NCI-H1417 treated with DMSO at 0.1 percent for 48 hours (cell line): ENCODE measurements at places on chromosomes 2 and 18.

- DNase-seq, result no peak
These were observed 14.4 kb downstream of the FBXO41 start for GRCh38 chr2:73269686-73270465.

- no peak for DNase-seq
These were observed 297.4 kb upstream of the GCFC2 start for GRCh38 chr2:76008001-76008702.

DNA sequence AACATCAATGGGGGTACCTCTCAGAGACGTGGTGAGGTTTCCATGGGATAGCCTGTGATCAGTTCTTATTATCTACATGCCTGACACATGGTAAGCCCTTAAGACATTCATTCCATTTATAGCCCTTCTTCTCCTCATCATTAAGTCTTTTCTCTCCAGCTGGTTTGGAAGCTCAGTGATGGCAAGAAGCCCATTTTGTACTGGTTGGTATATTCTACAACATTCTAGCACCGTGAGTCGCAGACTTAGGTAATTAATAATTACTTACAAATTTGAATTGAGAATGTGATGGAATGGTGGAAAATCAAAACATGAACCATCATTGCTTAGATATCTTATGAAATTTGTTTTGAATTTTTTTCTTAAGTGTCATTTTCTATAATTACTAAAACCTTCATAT lies 472.6 kb downstream of the DLGAP1 start:
- DNase-seq, result no peak

DNA sequence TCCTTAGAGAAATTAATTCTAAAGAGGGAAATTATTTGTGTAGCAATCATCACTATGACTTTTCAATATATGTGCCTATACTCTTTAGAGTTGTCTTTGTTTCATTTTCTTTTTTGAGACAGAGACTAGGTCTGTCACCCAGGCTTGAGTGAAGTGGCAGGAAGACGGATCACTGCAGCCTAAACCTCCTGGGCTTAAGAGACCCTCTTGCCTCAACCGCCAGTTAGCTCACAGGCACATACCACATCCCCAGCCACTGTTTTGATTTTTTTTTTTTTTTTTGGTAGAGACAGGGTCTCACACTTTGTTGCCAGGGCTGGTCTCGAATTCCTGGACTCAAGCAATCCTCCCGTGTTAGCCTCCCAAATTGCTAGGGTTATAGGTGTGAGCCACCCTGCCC lies 12.4 kb downstream of the YWHAQ start:
- no peak for DNase-seq

- DNase-seq, result no peak
These were observed 81.5 kb upstream of the EML6 start for GRCh38 chr2:54641988-54642387.

GRCh38 chr18:75530118-75530517 lies 102.6 kb upstream of the SMIM21 start:
- no peak for DNase-seq

GRCh38 chr18:57353137-57353939 lies 981 bp downstream of the ST8SIA3 start:
- peak; percentile 80 for DNase-seq

- no peak for DNase-seq
These were observed 1027.1 kb downstream of the TMEM182 start for GRCh38 chr2:103788951-103789350.

DNA sequence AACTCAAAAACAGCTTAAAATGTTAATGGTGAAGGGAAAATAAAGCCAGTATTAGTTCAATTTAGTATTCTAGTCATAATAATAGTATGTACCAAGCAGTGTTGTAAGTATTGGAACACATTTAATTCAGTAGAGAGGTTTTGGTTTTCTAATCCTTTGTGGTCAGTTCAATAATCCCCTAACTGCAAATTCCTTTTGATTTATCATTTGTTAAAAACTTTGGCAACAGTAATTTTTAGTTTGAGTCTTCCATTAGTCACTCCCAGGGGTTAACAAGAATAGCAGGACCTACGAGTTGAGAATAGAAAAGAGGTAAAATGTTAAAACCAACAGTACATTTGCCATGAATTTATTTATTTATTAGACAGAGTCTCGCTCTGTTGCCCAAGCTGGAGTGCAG lies 10.7 kb downstream of the MRPL44 start:
- DNase-seq, result no peak

DNA sequence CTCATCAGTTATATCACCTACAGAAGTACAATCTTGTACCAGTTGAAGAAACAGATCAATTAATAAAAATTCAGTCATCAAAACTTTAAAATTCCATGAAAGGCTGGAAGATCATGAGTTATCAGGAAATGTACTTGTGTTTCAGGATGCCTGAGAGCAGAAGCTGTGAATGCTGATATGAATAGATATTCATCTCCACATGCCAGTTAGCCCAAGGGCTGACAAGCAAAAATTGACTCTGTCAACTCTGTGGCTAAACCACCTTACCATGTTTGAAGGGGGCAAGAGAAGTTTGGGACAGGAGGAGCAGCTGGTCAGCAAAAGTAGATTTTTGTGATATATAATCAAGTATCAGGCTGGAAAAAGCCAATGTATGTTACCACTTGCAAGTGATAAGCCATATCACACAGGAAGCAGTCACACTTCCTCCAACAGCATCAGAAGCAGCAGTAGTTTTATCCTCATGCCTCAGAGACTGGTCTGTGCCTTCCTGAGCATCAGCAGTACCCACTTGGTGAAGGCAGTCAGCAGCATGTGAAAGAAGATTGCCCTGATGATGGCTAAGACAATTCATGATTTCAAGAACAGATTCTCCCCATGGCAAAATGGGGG lies 328.2 kb upstream of the CNTNAP5 start:
- DNase-seq, result no peak

DNA sequence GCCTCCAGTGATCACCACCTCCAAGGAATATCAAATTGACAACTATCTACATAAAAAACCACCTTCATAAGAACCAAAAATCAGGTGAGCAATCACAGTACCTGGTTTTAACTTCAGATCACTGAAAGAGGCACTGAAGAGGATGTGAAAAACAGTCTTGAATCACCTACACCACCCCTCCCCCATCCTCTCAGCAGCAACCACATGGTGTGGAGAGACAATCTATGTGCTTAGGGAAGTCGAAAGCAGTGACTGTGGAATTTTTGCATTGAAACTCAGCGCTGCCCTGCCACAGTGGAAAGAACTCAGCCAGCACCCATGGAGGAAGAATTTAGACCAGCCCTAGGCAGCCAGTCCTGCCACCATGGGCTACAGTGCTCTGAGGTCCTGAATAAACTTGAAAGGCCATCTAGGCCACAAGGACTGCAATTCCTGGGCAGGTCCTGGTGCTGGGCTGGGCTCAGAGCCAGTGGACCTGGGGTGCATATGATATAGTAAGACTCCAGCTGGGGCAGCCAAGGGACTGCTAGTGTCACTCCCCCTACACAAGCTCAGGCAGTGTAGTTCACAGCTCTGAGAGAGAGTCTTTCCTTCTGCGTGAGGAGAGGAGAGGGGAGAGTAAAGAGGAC lies 75.6 kb downstream of the ATL2 start:
- no peak for DNase-seq

GRCh38 chr2:204491528-204491927 lies 53.7 kb upstream of the PARD3B start:
- DNase-seq, result peak; percentile 47

DNA sequence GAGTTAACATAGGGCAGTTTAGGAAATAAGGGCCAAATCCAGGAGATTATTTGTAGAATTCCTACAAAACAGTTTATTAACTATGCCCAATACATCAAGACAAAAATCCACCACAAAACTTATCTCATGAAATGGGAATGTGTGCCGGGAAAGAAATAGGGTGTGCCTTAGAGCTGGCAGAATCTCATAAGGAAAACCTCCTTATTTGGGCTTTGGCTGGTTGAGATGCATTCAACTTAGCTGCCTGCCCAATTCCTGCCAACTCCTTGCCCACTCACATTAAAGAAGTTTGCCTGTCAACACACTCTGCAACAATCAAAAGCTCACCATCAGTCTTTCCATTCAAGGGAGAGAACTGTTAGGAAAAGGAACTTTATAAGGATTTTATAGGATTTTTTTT lies 500.6 kb downstream of the SATB2 start:
- DNase-seq, result no peak

GRCh38 chr2:193963472-193964119 lies 1693.4 kb upstream of the SLC39A10 start:
- no peak for DNase-seq
